ENCODE measurements at places on chromosomes 3 and 15.

GRCh38 chr3:177357352-177358090 lies 160.2 kb upstream of the TBL1XR1 start:
- peak; percentile 19 for DNase-seq

- DNase-seq, result no peak
These were observed 10.9 kb downstream of the EID1 start for GRCh38 chr15:48888836-48889235.

- DNase-seq, result peak; percentile 32
These were observed 35.5 kb upstream of the TIMP4 start for GRCh38 chr3:12194209-12194608.

- DNase-seq, result no peak
These were observed 324.8 kb upstream of the TBL1XR1 start for GRCh38 chr3:177522051-177522450.

GRCh38 chr3:66789580-66790237 lies 208.4 kb upstream of the KBTBD8 start:
- DNase-seq, result no peak

GRCh38 chr15:31195871-31196270 lies 94.3 kb upstream of the TRPM1 start:
- no peak for DNase-seq

DNA sequence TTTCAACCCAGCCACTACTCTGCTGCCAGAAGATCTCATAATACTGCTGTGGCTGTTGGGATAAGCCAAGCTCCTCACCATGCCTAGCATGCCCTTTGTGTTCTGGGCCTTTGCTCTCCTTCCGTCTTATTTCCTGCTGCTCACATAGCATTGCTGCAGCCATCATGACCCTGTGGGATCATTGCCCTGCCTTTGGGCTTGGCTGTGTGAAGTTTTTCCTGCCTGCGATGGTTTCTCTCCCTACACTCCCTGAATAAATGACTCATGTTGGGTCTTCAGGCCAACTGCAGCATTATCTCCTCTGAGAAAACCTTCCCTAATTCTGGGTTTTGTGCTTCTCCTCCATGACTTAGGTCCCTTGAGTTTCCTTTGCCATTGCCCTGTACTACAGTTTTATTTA lies 20.8 kb upstream of the TRA2B start:
- DNase-seq, result no peak

DNA sequence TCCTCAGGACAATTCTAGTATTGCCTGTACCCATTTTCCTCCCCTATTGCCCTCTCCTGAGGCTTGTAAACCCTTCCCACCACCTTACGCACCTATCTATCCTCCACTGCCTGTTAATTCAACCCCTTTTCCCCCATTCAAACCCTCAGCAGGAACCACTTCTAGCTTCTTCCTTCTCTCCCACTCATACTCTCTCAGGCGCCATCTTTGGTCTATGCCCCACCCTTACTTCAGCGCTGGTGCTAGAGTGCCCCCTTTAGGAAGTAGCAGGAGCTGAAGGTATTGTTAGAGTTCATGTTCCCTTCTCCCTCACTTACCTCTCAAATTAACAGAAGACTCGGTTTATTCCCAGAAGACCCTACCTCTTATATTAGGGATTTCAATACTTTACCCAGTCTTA lies 121.8 kb upstream of the NLGN1 start:
- DNase-seq, result no peak

DNA sequence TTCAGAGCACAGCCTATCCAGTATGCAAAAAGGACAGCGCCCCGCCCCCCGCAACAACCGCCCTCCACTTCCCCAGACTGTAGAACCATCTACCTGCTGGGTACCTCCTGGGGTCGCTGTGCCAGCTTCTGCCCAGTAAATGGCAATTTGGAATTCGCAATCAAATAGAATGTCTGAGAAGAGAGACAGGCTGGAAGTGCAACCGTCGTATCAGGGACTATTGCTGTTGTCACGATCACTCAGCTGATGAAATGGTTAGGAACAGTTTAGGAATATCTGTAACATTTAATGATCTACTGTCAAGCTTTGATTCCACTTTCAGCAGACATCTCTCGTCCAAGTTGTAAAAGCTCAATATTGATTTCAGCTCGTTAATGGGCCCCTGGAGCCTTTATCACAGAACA lies 13.3 kb upstream of the PARL start:
- no peak for DNase-seq

GRCh38 chr3:172065967-172066762 lies 26.8 kb downstream of the FNDC3B start:
- DNase-seq, result no peak

DNA sequence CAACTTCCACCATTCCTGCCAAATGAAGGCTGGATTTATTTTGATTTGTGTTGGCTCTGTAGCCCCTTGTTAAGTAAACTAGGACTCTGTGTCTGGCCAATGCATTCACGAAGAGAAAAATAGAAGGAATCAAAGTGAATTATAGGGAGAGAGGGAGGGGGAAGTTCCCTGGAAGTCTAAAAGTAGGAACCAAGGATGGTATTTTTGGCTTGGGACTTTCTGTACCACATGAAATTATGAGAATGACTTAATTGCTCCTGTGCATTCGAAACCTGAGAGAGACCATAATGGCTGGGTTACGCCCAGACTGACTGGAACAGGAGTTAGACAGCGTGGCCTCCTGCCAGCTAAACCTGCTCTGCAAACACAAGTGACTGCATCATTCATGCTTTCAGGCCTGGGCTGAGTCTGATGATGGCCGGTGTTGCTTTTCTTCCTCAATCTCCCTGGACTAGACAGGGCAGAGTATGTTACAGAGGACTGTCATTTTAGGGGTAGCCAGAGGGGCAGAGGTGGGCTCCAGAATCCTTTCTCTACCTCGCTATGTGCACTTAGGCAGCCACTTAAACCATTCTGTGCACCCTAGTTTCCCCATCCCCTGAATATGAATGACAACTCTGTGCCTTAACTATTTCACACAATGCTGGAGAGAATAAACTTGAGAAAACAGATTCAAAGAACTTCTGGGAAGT lies 58.9 kb downstream of the MYO1E start:
- DNase-seq, result no peak

DNA sequence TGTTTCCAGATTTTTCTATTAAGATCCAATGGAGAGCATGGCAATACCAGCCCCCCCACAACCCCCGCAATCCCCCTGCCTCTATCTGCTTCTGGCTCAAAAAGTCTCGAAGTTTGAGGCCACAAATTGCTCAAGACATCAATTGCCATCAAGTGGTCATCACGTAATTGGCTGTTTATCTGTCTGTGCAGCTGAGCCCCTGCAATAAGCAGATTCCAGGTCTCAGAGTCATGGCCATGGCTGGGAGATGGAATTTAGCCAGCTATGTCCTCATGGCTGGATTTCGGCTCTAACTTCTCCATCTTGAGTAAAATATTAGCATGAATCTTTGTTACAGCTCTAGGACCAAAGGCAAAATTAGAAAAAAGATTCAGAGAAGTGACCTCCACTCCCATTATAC lies 22.7 kb downstream of the SSUH2 start:
- no peak for DNase-seq

GRCh38 chr3:31106204-31106603 lies 211.7 kb upstream of the GADL1 start:
- DNase-seq, result no peak

GRCh38 chr3:102830415-102830814 lies 395.6 kb downstream of the ZPLD1 start:
- DNase-seq, result no peak

GRCh38 chr15:85539491-85539890 lies 159.1 kb downstream of the AKAP13 start:
- DNase-seq, result no peak

DNA sequence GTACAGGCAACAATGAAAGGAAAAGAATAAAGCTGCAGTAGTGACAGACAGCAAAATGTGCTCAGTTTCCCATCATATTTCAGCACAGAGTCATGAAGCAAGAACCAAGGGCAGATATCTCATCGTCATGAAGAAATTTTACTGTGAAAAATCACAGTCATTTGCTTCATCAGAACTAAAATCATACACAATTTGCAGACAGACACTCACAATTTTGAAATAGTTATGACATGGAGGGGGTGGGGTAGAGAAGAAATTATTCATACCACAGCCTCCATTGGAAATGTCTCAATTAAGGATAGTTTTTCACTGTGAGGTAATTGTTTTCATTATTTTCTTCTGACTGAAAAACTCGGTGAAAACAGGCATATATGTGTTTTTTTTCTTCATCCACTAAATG lies 78.8 kb upstream of the CNTN3 start:
- no peak for DNase-seq

GRCh38 chr15:48103647-48104046 lies 17.1 kb upstream of the SLC24A5 start:
- no peak for DNase-seq

- no peak for DNase-seq
These were observed 56.8 kb upstream of the TPM1 start for GRCh38 chr15:62985768-62986167.

DNA sequence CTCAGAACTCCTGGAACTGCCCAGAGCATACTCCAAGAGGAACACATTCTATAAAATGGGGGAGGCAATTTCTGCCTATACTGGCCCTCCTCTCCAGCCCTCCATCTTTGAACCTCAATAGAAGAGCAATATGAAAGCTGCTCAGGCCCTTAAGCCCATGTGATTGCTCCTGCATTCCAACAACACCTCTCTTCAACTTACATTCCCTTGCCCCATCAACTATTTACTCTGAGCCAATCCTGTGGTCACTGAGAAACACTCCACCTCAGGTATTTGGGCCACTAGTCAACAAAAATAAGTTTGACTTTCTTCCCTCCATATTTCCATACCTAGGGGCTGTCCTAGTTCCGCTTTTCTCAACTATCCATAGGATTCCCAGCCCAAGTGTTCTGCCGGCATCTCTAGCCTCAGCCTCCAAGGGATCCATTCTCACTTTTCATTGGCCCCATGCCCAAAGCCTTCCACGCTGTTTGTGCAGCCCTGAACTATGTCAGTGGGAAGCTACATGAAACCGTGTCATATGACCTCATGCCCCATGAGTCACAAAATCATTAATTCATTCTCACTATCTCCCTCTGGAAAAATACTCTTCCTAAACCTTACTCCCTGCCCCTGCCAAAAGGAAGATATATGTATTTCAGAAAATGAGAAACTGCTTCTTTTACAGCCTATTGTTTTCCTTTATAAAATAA lies 61.6 kb downstream of the GJD2 start:
- DNase-seq, result no peak

- DNase-seq, result no peak
These were observed 1.4 kb downstream of the ESYT3 start for GRCh38 chr3:138435840-138436239.

DNA sequence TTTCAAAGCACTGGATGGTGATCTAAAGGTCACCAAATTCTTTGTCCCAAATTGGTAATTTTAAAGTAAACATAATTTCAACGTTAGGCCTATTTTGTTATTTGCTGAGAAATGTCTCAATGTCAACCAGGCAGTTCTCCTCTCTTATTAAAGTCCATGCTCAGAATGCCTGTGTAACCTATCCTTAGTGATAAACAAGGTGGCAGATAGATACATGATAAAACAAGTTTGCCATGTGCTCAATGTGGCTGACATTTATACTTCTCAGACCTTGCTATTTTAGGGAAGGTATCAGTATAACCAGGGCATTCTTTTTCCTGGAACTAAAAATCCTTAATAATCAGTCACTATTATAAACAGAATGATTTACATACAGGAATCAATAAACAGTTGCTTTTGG lies 8.5 kb downstream of the MBNL1 start:
- no peak for DNase-seq

DNA sequence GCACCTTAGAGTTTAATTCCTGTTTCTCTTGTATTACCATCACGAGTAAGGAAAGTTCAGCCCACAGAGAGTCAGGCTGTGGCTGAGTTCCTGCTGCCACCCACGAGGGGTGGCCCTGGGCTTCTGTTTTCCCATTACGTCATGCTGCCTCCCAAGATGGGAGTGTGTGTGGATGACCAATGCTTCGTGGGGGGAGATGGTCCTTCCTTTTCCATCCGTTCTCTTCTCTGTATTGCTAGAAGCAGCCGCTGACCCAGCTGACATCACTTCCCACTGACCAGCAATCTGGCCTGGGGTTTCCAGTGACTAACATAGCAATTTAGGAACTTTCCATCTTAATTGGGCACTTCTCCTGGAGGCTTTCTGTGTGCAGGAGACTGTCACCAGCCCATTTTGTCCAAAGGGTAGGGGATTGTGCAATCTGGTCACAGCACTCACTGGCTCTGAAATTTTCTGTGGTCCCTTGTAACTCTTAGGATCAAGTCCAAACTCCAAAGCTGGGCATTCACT lies 9.3 kb downstream of the IRAK2 start:
- peak; percentile 86 for DNase-seq

Data from CD4-positive, alpha-beta T cell treated with Interleukin-1 beta for 1 hour (primary cell).